AG09309 (cell line): ENCODE measurements at places on chromosomes 11 and 22.

GRCh38 chr11:90661233-90661632 is 438.4 kb upstream of the CHORDC1 start:
- no peak for DNase-seq

DNA sequence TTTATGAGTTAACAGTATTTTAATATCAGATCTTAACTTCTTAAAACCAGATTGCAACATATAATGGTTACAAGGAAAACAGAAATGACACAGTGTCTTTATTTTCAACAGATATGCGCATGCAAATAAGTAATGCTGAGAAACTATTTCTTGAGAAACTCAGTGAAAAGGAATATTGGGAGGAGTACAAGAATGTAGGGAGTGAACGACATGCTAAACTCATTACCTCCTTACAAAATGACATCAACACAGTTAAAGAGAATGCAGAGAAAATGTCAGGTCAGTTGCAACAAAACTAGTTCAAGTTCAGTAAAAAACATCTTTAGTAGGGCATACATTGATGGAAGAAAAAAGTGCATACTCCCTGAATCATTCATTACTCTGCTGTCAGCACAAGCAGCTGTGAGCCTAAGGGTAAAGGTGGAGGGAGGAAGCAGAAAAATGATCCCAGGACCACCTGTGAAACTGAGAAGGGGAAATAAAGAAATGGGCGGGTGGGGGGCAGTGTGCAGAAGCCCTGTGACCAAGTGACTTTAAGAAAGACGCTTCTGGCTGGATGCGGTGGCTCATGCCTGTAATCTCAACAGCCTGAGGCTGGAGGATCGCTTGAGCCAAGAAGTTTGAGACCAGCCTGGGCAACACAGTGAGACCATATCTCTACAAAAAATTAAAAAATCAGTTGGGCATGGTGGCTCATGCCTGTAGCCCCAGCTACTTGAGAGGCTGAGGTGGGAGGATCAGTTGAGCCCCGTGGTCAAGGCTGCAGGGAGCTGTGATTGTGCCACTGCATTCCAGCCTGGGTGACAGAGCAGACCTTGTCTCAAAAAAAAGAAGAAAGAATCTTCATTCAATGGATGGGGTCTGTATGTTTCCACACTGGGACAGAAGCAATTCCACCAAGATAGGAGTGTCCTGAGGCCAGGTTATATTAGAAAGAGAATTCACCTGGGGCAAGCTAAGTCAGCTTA is 31.2 kb downstream of the CCDC83 start:
- DNase-seq, result peak; percentile 75

GRCh38 chr22:17095538-17095937 is 10.7 kb downstream of the IL17RA start:
- no peak for DNase-seq

- DNase-seq, result no peak
Measured at GRCh38 chr11:64876835-64877341, 1.5 kb downstream of the EHD1 start.

- no peak for DNase-seq
Measured at GRCh38 chr11:37597776-37598175, 999.7 kb upstream of the RAG2 start.

DNA sequence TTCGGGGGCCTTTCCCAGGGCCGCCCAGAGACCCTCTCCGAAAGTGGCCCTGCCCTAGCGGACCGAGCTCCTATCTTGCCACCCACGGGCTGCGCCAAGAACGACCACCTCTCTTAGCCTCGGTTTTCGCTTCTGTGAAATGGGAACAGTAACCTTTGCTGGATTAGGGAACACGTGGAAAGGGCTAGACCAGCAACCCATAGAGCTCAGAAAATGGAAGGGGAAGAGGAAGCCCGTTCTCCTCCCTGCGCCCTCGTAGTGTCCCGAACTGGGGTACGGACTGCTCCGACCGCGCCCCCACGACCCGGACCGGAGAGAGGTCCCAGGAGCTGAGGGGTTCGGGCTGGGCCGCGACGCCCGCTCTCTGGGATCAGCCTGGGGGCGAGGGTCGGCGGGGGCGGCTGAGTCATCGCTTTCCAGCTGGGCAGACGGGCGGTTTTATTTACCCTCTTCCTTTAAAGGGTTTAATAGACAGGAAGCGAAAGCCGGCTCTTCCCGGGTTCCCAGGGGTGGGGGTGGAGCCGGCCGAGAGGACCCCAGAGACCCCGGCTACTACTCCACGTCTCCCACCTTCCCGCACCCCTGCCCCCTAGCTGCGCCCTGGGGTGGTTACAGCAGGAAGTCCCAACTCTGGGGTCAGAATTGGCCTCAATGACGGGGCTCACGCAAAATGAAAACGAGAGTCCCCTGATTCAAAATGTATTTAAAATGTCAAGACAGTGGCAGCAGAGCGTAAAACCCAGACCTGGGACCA is 907 bp upstream of the PHLDA2 start:
- DNase-seq, result no peak

DNA sequence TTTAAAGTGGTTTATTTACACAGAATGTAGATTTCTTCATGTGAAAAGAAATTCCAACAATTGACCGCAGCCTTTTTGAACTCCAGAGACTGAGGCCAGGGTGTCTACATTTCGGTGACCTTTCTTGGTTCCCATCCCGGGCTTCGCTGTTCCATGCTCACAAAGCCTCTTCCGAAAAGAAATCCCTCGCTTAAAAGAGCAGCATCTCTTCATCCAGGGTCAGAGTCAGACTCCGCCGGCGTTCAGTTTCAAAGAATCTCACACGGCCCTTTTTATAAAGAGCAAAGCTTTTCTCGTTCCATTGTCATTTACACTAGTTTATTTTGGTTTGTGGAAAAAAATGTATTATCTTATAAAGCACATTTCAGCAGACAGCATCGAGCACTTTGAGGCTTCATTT is 530.6 kb upstream of the B3GAT1 start:
- no peak for DNase-seq

GRCh38 chr22:30783021-30783420 is 88.3 kb downstream of the OSBP2 start:
- no peak for DNase-seq

GRCh38 chr11:69462106-69462951 is 19.1 kb upstream of the LINC01488 start:
- no peak for DNase-seq

DNA sequence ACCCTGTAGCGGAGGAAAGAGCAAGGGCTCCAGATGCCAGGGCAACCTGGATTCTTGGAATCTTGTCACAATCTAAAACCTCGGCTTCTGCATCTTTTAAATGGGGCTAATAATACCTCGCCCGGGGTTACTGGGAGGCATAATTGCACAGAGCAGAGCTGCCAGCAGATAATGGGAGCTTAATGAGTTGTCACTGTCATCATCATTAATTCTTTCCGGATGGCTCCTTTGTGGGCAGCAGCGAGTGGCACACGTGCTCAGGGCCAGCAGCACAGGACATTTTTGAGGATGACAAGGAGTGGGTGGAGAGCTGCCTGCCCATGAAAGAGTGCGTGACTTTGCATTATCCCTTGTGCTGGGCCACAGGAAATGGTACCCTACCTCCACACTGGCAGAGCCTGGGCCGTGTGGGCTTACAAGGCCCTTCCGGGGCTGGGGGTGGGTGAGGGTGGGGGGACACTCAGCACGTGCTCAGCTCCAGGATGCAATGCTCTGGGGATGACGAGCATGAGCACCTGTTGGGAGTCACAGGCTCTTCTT is 5.7 kb downstream of the PDGFB start:
- DNase-seq, result no peak

DNA sequence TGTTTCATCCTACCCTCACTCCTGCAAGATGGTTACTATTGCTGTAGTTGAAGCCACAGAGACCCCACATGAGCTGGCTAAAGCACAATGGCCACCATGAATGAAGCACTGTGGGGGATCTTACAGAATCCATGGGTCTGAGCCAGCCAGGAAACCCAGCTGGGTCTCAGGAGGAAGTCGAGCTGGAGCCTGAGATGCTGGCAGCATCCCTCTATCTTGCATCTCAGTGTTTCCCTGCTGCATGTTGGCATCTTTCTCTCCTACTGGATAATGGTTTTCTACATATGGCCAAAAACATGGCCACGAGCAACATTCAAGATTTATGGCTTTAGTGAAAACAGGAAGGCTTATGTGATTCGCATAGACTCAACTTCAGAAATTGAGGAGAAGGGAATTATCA is 219.3 kb upstream of the SNX19 start:
- no peak for DNase-seq

GRCh38 chr22:27892064-27892463 is 27.0 kb downstream of the PITPNB start:
- DNase-seq, result no peak

GRCh38 chr11:45085646-45086501 is 60.6 kb upstream of the PRDM11 start:
- DNase-seq, result no peak

GRCh38 chr11:35367491-35367890 is 51.9 kb downstream of the SLC1A2 start:
- DNase-seq, result no peak

DNA sequence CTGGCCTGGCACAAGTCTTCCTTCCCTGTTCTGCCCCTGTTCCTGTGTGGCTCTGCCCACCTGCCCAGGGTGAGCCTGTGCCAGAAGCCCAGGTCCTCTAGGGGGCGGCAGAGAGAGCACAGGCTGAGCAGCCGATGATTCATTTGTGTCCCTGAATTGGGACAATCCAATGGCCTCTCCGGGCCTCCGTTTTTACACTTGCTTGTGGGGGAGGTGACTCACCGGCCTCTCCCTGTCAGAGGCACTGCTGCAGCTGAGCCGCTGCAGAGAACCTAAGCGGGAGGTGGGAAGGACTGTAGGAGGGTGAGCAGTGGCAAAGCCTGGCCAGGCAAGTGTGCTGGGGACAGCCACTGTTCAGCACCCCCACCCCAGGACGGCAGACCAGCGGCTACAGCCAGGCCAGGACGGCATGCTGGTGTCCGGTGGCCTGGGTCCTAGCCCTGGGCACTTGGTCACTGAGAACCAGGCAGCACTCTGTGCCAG is 65.2 kb upstream of the LMO1 start:
- DNase-seq, result peak; percentile 18

DNA sequence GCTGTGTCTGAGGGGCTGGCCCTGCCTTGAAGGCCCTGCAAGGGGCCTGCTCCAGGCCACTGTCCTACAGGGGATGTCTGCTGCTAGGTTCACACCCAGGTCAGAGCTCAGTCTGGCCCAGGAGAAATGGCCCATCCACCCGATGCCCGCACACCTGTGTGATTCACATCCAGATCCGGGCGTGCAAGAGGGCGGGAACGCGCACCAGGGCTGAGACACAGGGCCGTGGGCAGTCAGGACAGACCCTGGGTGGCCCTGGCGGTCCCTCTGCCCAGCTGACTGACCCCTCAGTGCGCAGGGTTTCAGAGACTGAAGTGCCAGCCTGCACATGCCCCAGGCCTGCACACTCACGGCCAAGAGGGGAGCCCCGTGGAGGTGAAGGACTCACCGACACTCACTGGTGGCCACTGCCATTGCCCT is 7.4 kb downstream of the TOLLIP start:
- DNase-seq, result no peak
